ENCODE measurements at places on chromosomes 6 and 20.

GRCh38 chr6:90218959-90219208, 77.8 kb downstream of the BACH2 start:
- DNase-seq = no peak

DNA sequence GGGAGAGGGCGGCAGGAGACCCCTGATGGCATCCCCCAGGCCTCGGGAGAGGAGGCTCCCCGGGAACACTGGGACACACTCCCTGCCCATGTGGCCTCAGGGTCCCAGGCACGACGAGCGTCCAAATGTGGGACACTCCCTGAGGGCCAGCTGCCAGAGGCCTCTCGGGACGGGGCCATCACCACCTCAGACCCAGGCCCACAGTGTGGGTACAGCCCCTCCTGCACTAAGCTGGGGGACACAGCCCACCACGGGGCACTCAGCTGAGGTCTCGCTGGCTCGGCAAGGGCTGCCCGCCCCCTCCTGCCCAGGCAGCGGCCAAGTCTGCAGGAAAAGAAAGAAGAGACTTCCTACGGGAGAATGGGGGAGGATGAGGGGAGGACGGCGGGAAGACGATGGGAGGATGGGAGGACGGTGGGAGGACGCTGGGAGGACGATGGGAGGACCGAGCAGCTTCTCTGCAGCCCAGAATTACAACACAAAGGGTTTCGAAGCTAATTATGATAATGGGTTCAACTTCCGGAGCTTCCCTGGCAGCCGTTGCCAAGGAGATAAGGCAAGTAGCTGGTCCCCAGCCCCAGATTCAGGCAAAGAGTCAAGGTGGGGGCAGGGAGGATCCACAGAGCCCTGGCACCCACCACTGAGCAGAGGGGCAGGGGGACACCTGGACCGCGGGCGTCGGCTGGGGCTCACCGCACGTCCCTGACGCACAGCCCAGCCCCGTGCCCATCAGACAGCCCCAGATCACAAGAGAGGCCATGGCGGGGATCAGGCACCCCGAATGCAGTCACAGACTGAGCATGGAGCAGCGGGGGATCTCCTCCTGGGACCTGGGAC, 17.5 kb downstream of the KCNQ2 start:
- no peak for DNase-seq

- no peak for DNase-seq
These were observed 54.2 kb upstream of the TRIM26 start for GRCh38 chr6:30267423-30267822.

DNA sequence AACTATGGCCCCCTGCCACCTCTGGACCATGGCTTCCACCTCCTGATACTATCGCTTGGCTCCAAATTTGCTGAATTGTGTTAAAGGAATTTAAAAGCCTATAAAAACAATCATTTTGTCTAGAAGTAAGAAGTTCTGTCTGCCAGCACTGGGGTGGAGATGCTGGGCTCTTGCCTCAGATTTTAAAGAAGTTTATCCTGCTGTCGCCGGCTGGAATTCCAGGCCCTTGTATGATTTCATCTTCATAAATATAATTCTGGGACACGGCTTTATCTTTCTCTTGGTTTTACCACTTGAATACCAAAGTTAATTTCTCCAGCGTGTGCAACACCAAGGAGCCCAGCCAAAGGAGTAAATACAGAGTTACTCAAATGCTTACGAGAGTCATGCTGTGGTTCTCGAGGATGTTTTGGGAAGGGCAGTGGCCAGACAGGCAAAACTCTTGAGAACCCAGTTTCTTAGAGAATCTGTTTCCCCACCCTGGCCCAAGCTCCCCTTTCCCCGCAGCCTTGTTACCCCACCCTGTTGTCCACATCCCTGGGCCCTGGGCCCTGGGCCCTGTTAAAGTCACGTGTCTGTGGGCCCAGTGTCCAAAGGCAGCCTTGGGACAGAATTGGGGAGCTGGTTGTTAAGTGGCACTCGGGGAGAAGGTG, 31.9 kb downstream of the C6orf89 start:
- DNase-seq = no peak

DNA sequence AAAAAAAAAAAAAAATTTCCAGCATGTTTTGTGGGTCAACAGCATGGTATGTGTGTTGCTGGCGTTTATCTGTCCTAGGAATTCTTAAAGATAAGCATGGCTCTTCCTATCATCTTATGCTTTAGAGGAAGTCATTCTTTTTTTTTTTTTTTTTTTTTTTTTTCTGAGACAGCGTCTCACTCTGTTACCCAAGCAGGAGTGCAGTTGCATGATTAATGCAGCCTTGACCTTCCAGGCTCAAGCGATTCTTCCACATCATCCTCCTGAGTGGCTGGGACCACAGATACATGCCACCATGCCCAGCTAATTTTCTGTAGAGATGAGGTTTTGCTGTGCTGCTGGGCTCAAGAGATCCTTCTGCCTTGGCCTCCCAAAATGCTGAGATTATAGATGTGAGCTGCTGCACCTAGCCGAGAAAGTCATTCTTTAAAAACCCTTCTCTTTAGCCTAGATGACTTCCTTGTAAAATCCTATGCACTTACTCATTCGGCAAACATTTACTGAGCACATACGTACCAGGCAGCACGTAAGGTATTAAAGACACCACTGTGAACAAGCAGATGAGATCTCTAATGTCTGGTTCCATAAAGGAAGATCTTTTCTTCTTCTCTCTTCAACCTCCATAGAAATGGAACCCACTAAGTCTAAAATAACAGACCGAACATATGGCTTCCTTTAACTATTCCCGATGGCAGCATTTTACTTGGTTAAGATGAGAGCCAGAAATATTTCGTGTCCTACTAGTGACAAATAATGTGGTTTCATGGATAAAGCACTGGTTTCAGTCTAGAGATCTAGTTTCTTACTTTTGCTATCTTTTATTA, 122.4 kb downstream of the RIN2 start:
- no peak for DNase-seq

GRCh38 chr6:116246089-116246488, 7.8 kb downstream of the TSPYL4 start:
- DNase-seq = no peak
